WTC11 (cell line): ENCODE measurements at places on chromosomes 16 and 17. TPM values are rescaled to one million over a fixed set of nuclear protein-coding genes. Genes with fewer than 3 reads are reported as not detected.

OR1A1 gene
- total RNA-seq = not detected in 3 replicates

SHISA6 gene
- 0.99 to 1.4 TPM (median 1.1 TPM) in 3 replicates for total RNA-seq

C17orf107 gene
- 8.2 to 8.7 TPM (median 8.7 TPM) in 3 replicates for total RNA-seq

ARHGDIG gene
- total RNA-seq = 3.4 to 4.0 TPM (median 3.5 TPM) in 3 replicates

CD79B gene
- total RNA-seq = 3.0 to 3.5 TPM (median 3.2 TPM) in 3 replicates

GRCh38 chr16:14629612-14629918, 495 bp downstream of the PARN start:
- DNase-seq = no peak
- peak overlapping the region; percentile 97 for H3K27ac ChIP-seq
- peaks cover 32% of the 10 kb centered on the region for H3K36me3 ChIP-seq
- peaks cover 19% of the 10 kb centered on the region for H3K4me1 ChIP-seq

DNA sequence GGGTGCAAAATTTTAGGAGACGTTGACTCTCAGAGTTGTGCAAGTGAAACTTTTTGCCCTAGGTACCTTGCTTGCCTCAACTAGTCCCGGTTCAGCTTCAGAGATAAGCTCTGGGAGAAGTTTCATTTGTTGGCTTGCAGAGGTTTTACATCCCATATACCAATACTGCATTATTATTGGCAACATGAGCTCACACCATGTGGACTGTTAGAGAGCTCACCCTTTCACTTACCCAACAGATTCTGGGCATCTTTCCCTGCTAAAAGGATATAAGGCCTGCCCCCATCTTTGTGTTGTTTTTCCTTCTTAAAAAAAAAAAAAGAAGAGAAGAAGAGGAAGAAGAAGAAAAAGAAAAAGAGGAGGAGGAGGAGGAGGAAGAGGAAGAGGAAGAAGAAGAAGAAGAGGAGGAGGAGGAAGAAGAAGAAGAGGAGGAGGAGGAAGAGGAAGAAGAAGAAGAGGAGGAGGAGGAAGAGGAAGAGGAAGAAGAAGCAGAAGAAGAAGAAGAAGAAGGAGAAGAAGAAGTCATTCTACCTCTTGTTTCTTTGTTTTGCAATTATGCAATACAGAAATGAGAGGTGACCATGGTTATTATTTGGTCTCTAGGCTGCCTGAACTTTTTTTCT, 292.6 kb upstream of the IRX3 start:
- no peaks in the 10 kb centered on the region for H3K36me3 ChIP-seq
- DNase-seq = no peak

DNA sequence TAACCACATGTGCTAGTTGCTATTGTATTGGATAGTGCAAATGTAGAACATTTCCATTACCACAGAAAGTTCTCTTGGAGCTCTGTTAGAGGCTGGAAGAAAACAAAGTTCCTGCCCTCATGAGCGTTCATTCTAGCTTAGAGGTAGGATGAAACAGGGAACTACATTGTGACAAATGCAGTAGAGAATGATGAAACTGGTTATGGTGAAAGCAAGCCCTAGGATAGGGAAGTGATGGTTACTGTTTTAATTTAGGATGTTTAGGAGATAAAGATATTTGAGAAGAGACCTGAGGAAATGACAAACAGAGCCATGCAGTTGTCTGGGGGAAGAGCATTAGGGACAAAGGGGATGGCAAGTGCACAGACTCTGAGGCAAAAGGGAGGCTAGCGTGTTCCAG, 50.7 kb downstream of the AATF start:
- peaks cover 64% of the 10 kb centered on the region for H3K36me3 ChIP-seq
- no peak overlapping the region; the same call in 1 of the 2 replicates for H3K27ac ChIP-seq
- no peak overlapping the region for H3K4me3 ChIP-seq
- no peaks in the 10 kb centered on the region for H3K4me1 ChIP-seq
- H3K27me3 ChIP-seq = no peaks in the 10 kb centered on the region

DNA sequence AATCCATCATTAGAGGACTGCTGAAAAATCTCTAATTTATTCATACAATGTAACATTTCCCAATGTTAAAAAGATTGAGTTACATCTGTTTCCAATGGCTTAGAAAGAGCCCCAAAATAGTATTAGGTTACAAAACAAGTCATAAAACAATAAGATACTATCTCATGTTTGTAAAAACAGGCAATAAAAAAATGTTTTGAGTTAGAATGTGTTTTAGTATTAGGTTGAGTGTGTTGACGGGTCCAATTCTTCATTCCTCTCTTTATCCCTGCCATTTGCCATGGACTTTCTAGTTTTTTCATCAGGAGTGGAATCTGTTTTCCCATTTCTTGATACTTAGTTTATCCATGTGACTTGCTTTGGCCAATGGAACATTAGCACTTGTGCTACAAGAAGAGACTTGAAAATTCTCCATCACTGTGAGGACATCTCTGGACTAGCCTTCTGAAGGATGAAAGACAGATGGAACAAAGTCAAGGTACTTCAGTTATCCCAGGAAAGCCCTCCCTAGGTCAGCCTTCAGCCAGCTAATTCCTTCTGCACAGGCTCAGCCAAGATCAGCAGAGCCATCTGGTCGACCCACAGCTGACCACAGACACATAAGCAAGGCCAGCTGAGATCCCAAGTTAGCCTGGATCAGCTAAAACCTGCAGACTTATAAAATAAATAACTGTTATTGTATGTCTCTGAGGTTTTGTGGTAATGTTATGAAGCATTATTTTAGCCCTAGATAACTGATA, 83.3 kb downstream of the HS3ST3A1 start:
- no peaks in the 10 kb centered on the region for H3K36me3 ChIP-seq
- no peaks in the 10 kb centered on the region for H3K27me3 ChIP-seq
- H3K4me1 ChIP-seq = peaks cover 4% of the 10 kb centered on the region; the same call in 1 of the 2 replicates
- DNase-seq = no peak

- no peak for DNase-seq
- peaks cover 2% of the 10 kb centered on the region; the same call in 1 of the 2 replicates for H3K27me3 ChIP-seq
These were observed 9.4 kb upstream of the MYL4 start for GRCh38 chr17:47199627-47200324.

DNA sequence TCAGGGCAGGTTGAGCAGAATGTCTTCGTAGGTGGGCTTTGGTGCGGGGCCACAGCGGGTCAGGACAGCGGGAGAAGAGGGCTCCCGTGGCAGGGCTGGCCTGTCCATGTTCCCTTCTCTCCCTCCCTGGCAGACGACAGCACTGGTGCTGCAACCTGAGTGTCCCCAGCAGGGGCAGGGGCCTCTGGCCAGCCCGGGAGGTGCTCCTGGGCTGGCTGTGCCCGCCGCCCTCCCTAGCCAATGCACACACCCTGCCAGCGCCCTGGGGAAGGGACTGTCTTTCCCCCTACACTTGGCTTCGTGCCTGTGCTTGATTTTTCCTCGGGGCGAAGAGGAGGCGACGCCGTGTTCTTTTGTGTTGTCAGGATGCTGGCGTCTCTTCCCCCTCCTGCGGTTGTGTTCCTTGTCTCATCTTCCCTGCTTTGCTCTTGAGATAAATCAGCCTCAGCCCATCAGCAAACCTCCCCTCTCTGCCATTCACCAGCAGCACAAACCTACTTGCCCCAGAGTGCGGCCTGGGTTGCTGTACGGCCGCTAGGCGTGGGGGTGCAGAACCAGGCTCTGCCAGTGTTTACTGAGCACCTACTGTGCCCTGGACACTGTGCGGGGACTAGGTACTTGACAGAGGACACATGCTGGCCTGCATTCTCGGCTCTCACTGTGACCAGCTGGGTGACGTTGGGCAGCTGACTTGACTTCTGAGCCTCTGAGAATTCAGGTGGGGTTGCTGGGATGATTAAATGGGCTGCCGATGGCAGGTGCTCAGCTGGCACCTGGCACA, 237.3 kb upstream of the CIBAR2 start:
- peaks cover 13% of the 10 kb centered on the region for H3K36me3 ChIP-seq
- DNase-seq = no peak
- H3K4me1 ChIP-seq = peaks cover 21% of the 10 kb centered on the region
- no peaks in the 10 kb centered on the region; the same call in 1 of the 2 replicates for H3K27me3 ChIP-seq
- H3K27ac ChIP-seq = no peak overlapping the region

GRCh38 chr17:46853896-46854444, 2.6 kb downstream of the WNT9B start:
- DNase-seq = no peak
- H3K27me3 ChIP-seq = peaks cover 54% of the 10 kb centered on the region
- no peak overlapping the region for H3K27ac ChIP-seq
- peaks cover 15% of the 10 kb centered on the region for H3K4me1 ChIP-seq

DNA sequence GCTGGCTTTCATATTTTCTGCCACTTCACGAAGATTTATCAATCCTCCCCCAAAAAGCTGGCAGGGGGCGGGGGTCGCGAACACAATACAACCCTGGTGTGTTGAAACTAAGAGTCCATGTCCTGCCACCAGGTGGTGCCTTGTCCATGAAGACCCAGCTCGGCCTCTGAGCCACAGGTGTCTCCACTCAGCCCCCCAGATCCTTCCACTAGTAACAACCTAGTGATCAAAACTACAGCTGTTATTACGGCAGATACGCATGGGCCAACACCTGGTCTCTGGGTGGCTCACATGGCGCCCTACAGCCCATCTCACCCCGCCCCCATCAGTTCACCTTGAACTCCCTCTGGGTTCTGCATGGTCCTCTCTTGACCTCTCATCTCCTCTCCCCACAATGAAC, 27.7 kb downstream of the USP7 start:
- H3K27ac ChIP-seq = peak overlapping the region; percentile 34; the same call in 1 of the 2 replicates
- peak; percentile 66 for DNase-seq
- no peaks in the 10 kb centered on the region for H3K27me3 ChIP-seq
- H3K4me3 ChIP-seq = no peak overlapping the region
- peaks cover 69% of the 10 kb centered on the region for H3K4me1 ChIP-seq
- no peaks in the 10 kb centered on the region for H3K36me3 ChIP-seq
